ENCODE measurements at places on chromosomes 1 and 21.

DNA sequence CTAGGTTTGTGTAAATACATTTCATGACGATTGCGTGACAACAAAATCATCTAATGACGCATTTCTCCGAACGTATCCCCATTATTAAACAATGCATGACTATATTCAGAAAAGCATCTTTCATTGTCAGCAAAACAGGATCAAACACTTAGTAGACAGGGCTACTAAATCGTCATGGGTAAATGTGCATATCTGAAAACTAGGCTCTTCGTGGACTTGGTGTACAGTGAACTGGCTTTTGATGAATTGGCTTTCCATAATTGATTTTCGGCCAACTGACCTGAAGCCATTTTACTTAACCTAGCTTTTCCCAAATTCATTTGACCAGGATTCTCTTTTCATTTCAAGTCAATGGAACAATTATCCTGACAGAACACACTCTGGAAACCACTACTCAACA, 665.0 kb downstream of the SMYD3 start:
- no peak for DNase-seq

- DNase-seq, result no peak
Measured at GRCh38 chr1:179820226-179820970, 57.2 kb downstream of the TOR1AIP2 start.

- peak; percentile 85 for DNase-seq
Measured at GRCh38 chr1:11719313-11720032, 16.5 kb upstream of the AGTRAP start.

DNA sequence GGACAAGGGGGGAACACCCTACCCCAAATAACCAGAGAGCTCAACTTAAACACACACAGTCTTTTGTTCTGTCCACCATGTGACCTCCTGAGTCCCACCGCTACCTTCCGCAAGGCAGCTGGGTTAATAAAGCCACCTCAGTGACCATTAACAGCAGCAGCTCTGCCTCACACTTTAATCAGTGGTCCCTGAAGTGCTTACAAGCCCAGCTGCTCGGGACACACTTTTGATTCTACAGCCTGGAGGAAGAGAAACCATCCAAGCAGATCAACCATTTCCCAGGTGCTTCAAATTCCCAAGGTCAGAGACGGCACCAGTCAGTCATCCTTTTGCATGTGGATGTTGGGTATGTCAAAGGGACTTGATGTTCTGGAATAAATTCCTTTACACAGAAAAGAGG, 70.1 kb downstream of the KCNJ15 start:
- no peak for DNase-seq

DNA sequence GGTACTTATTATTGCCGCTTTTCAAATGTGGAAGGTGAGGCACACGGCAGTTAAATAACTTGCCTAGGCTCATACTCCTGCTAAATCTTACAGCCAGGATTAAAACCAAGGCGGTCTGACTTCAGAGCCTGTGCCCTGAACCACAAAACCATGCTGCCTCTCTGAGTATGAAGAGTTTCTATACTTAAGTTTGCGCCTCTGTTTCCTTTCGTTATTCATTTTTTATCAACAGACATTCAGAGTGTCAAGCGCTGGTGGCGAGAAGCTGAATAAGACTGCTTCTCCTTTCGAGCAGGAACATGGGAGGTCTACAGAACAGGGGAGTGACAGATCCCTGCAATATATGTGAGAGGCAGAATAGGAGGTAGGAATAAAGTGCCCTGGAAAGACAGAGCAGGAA, 96.0 kb upstream of the DUSP10 start:
- no peak for DNase-seq

DNA sequence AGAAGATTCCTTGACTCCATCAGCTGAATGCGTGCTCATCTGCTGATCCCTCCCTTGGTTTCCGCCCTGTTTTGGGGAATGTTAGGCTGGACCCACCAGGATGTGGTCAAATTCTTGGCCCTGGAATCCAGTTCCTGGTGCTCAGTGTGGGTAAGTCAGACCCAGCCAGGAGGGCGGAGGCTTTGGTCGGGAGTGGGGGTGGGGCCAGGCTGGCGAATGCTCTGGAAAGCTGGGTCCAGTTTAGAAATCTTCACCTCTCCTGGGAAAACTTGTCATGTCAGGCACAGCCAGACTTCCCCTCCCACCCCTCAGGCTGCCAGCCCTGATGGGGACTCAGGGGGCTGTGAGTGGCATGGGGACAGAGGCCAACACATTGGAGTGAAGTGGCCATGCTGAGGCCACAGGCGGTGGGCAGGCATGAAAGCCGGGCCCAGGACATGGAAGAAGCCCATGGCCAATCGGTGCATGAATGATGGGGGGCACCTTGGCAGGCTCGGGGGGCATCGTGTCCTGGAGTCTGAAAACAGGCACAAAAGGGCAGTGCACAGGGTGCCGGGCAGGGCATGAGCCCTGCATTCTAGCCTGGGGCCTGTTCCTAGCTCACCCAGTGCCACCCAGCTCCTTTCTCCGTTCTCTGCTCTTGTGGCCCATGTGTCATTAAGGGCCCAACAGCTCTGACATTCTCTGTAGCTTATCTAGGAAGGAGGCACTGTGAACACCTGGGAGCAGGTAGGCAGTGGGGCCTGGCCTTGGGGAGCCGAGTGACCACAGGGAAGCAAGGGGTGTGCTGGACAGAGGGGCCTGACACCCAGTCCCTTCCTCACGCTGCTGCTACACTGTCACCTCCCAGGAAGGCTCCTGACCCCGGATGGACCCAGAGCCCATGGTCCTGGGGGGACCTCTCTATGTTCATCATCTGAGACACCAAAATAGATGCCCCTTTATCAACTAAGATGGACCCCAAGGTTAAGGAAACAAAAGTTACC, 14.6 kb upstream of the PADI1 start:
- no peak for DNase-seq

DNA sequence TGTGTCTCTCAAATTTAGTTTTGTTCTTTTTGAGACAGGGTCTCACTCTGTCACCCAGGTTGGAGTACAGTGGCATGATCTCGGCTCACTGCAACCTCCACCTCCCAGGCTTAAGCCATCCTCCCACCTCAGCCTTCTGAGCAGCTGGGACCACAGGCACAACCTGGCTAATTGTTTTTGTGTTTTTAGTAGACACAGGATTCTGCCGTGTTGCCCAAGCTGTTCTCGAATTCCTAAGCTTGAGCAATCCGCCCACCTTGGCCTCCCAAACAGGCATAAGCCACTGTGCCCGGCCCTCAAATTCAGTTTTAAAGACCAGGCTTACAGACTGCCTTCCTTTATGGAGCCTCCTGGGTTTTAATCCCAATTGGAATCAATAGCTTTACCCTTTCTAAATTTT, 83.7 kb upstream of the SELENON start:
- peak; percentile 79 for DNase-seq

- DNase-seq, result peak; percentile 54
Measured at GRCh38 chr1:17745479-17745955, 9.6 kb upstream of the ACTL8 start.

GRCh38 chr1:152190589-152190988, 31.6 kb upstream of the RPTN start:
- no peak for DNase-seq

DNA sequence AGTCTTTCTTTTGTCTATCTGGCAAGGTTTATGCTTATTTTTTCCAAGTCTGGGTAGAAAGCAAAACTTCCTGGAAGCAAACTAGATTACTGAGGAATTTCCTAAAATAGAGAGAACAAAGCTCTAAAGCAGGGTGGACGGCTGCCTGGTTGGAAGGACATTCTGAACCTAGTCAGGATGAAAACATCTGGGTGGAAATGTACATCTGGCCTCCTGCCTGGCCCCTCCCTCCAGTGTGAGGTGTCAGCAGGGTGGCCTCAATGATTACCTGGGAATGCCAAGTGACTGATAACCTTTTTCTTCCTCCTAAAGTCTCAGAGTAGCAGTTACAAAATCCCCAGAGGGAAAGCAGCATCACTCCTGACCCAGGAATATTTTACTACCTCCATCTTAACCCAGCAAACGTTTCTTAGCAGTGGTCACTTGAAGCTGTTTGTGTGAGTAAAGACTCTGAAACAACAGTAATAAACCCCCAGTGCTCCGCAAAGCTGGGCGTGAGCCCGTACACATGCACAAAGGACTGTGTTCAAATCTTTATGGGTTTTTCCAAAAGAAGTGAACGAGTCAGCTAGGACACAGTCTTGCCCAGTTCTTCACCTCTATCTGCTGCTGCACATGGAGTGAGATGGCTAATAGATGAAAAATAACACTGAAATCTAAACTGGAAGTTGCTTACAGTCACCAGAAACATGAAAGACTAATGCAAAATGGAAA, 18.9 kb downstream of the ANGPTL7 start:
- no peak for DNase-seq

DNA sequence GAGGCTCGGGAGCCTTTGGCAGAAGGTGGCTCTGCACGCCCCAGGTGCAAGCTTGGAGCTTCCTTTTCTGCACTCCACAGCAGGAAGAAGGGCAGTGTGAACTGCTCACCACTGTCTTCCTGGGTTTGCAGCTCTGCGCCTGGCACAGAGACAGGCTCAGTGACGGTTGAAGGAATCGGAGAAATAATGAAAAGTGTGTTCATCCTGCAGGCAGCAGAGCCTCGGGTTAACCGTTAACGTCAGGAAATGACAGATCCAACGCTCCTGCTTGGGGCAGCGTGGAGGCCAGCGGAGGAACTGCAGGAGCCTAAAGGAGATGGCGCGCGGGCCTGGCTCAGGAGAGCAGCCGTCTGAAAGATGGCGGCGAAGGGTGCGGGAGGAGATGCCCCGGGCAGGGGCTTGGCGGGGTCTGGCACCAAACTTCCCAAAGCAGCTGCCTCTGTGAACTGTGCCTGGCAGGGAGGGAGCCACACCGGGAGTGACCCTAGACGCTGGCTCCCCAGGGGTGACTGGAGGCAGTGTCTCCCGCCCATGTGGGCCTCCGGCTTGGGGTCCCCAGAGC, 10.9 kb upstream of the SAMD11 start:
- DNase-seq, result peak; percentile 45

DNA sequence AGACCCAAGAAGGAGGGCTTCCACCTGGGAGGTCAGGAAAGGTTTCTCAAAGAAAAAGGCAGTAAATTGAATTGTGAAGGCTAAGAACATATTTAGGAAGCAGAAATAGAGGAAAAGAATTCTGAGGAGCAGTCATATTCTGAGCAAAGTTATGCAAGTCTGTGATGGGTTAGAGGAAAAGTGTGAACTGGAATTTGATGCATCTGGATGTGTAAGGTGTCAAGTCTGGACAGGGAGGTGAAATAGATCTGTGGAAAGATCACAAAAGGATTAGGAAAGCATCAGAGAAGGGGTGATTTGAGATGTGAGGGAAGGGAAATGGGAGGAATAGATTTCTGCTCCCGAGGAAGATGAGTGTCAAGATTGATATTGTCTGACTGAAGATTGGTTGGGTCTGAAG, 18.1 kb upstream of the PRDM2 start:
- peak; percentile 58 for DNase-seq

DNA sequence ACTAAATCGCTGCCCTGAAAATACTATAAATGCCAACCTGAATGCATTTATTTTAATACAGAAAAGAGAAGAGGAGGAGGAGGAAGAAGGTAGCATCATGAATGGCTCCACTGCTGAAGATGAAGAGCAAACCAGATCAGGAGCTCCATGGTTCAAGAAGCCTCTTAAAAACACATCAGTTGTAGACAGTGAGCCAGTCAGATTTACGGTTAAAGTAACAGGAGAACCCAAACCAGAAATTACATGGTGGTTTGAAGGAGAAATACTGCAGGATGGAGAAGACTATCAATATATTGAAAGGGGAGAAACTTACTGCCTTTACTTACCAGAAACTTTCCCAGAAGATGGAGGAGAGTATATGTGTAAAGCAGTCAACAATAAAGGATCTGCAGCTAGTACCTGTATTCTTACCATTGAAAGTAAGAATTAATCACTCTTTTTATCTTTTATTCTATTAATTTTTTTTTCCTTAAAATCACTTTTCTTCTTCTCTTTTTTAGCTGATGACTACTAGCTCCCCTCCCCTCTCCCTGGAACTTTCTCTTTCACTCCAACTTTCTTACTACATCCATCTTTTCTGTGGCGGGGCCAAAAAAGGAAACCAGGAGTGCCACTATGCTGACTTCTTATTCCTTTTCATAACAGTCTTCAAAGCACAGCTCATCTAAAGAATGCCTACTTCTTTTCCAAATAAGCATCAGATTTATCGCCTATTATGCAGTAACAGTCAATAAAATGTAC, 36.3 kb downstream of the FUBP1 start:
- DNase-seq, result no peak

- no peak for DNase-seq
Measured at GRCh38 chr1:38061883-38062328, 15.3 kb upstream of the POU3F1 start.

- no peak for DNase-seq
Measured at GRCh38 chr1:25724201-25724600, 75.8 kb upstream of the SELENON start.

DNA sequence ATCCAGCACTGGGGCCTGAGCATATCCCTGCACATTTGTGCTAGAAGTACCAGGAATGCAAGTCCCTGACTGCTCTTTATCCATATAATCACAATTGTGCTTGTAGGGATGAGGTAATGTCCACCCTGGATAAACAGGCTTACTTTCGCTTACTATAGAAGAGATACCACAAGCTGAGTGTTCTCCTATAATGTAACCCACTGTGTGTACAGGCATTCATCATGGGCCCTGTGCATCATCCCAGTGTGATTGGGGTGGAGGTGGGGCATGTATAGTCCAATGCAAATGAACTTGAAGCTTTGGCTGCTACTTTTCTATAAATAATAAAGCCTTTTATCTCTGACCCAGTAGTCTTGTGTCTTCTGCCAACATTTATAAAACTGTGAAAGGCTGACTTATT, 69.3 kb downstream of the MAN1A2 start:
- DNase-seq, result no peak

DNA sequence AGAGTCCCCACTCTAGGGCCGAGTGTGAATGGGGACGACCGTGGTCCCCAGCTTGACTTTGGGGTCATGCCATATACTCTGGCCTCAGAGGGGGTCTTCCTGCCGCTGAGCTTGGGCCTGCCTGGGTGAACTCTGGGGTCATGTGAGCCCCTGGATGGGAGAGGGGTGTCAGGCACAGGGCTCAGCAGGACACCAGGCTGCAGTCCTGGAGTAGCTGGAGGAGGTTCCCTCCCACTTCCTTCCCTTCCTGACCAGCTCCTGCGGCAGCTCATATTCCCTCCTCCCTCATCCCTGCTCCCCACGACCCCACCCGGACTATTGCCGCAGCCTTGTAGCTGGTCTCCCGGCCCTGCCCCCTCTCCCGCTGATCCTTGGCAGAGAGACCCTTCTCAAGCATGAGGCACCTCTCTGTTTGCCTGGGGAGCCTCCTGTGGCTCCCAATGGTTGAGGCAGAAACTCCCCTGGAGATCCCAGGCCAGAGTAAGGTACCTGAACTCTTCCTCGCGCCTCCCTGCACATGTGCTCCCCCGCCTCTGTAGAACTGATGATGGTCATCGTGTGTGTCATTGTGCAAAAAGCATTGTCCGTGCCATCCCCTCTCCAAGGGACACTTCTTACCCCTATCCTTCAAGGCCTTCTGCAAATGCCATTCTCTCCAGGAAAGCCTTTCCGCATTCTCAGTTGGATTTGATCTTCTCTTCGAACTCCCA, 1.8 kb downstream of the TNFRSF1B start:
- DNase-seq, result no peak

Data from NCI-H82 (cell line).